ENCODE measurements at places on chromosomes 4 and X.
A peak's percentile ranks its signal among the peaks of the same experiment; 100 is the strongest.

DNA sequence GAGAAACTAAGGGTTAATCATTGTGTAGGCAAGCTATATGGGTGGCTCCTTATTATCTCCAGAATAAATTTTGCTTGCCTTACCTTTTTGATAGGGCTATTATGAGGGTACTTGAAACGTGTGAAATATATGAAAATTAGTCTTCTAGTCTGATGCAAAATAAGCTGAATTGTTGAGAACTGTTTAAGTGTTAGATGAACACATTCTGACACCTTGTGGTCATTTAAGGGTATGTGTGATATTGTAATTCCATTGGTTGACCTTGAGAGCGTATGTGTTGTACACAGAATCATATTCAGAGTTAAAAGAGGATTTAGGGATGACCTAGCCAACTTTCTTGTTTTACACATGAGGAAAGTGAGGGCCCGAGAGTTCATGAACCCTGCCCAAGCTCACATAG, 44.6 kb upstream of the LINC00632 start:
- DNase-seq, result no peak

- DNase-seq, result no peak
Observed at GRCh38 chrX:24566240-24566639, 80.9 kb downstream of the PCYT1B start.

DNA sequence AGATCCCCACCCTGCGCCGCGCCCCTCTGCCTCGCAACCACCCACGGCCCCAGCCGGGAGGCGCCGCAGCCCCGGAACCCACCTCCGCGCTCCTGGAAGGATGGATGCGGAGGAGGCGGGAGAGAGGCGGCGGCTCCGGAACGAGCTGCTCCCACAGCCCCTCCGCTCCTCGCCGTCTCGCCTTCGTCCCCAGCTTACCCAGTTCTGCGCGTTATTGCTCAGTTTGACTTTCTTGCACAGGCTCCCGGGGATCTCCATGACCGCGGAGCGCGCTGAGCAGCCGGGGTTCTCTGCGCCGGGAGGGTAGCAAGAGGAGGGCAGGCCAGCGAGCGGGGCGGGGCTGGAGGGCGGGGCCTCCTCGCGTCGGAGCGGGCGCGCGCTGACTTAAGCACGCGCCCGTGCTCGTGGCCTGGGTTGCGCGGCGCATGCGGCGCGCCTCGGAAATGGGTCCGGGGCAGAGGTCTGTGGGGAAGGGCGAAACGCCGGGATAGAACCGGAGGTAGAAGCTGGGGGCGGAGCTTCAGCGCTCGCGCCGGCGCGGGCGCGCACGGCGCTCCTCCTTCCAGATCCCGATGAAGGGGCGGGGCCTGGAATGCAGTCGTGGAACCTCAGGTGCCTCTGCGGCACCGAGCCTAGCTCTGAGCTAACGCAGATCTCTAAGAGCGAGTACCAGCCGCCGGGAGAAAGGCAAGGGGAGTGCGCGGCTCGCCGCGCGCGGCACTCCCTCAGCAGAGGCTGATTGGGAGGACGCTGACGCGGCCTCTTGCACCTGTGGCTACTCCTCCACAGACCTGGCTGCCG, at the start of gene PAPSS1:
Gene PAPSS1, minus strand, starts transcription at position 313 of the 801 bp plus-strand sequence. Its CDS starts 55 bp downstream, at position 258.
- peak; percentile 96 for DNase-seq

DNA sequence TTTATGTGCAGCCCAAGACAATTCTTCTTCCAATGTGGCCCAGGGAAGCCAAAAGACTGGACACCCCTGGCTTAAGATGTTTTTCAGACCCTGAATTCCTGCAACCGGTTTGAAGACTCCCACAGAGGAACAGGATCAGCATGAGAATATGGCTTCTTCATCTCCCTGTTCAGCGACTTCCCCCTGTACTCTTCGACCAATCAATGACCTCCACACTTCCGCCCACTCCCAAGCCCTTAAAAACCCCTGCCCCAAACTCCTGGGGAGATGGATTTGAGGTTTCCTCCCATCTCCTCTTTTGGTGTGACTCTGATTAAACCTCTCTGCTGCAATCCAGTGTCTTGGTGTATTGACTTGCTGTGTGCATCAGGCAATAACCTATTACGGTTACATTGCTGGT, 344.4 kb downstream of the NR3C2 start:
- DNase-seq, result no peak

DNA sequence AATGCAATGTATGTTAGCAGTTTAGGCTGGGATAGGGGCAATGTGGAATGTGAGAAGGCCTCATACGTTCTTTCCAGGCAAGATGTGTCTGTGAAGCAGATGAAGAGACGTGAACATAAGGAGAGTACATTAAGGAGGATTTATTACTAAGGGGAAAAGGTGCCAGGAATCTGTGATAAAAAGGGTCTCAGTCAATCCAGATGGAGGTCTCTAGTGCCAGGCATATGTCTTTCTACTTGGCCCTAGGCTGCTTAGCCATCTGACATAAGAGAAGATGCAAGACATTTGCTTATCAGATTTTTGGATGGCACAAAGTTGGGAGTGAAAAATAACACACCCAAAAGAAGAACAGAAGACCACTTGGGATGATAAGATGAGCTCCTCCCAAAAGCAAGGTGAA, 93.0 kb upstream of the PRKG2 start:
- no peak for DNase-seq
